Sigmoid colon (tissue), 7 donors: ENCODE measurements at places on chromosomes 16 and 17. TPM values are rescaled to one million over a fixed set of nuclear protein-coding genes. Genes with fewer than 3 reads are reported as not detected.

The LGALS9B gene
- total RNA-seq, result not detected

DNA sequence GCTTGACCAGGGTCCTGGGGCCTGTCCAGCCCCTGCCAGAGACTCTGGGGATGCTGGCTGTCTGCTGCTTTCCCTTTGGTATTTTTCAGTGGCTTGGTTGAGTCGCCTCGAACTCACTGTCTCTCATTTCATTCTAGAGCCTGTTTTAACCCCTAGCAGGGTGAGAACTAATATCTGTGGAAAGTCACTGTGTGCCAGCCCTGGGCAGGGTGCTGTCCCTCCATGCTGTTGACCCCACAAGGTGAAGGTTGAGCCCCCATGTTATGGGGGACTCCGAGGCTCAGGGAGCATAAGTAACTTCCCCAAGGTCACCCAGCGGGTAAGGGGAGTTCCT lies 33.0 kb downstream of the DCAKD start:
- no peak for DNase-seq

GRCh38 chr16:88298833-88299745 lies 83.7 kb upstream of the ZNF469 start:
- DNase-seq, result no peak

The IL21R gene
- 0.28 TPM for total RNA-seq

The ASIC2 gene
- not detected for total RNA-seq

The AANAT gene
- not detected for total RNA-seq

DNA sequence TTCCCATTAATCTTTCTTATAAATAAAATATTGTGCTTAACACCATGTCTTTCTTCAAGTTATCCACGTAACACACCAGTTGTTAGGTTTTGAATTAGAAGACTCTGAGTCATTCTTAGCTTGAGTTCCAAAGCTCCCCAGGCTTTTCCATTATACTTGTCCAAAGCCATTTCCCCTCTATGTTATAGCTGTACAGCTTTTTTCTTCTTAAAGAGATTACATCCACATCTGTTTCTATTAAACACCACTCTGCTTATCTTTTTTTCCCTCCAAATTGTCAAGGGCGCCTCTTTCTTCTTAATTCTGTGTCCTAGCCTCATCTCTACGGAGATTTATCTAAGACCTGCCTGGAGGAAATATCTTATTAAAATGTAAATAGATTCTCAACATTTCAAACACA lies 139.4 kb upstream of the CPHXL start:
- DNase-seq, result no peak

The VMO1 gene
- 6.4 TPM for total RNA-seq
